ENCODE measurements at places on chromosomes 7 and 10.
A peak's percentile ranks its signal among the peaks of the same experiment; 100 is the strongest.

DNA sequence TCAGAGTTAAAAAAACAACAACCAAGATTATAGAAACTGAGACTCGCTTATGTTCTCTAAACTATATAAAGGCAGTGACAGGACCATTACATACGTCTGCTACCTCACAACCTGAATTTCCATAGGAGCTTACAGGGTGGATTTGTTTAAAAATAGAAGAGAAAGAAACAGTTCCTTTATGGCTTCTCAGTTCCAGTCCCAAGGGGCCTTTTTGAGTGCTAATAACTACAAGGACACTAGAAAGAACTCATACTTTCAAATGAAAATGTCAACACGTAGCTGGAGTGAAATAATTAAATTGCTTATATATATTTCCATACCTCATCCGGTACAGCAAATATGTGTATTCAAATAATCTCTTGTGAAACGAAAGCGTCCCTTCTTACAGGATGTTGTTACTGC, 19.7 kb downstream of the TSPAN12 start:
- DNase-seq: no peak

DNA sequence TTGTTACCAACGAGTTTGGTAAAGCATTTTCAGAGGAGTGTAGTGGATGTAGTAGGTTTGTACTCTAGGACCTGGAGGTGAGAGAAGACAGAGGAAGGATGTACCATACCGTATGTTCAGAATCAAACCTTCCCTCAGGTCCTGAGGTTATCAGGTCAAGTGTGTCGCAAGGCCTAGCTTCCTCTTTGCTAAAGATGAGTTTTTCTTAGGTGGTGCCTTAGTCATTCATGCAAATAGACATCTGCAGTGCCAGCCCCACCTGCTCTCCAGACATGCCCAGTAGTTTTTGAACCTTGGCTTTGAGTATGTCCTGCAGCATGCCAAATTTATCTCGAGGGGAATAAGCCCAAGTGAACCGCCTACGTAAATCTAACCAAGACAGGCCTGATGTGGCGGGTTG, 71.3 kb downstream of the HDAC9 start:
- no peak for DNase-seq

DNA sequence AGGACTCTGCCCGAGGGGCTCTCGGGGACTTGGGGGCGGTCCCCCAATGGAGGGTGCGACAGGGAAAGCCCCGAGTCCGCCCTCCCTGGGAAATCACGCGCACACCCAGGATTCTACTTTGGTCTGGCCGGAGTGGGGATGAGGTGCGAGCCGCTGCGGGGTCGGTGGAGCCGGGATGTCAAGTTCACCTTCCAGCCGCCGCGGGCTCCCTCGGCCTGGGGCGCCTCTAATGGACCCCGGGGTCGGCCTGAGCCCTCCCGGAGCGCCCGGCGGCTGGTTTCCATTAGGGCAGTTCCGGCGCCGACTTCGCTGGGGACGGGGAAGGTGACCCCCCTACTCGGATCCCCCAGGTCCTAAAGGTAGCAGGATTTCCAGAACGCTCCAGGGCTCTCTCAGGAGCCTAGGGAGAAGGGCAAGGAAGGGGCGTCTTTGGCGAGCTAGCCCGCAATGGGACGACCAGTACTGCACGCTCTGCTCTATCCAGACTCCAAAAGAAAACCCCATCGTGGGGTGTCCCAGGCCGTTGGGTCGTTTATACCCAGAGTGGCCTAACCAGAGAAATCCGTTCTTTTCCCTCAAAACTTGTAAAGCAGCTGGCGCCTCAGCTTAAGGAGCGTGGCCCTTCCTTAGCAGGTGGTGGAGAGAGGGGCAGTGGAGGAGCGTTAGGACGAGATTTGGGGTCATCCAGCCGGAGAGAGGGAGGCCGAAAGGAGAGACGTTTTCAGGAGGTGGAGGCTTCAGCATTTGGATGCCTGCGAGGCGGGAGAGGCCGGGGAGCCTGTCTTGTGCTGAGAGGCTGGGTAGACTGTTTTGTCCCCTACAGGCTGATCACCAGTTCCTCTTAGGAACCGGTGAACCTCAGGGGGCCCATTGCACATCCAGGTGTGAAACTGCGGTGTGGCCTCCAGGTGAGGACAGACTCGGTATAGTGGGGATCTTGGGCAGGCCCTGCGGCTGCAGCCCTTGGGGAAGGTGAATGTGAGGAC, 860 bp upstream of the WDR86 start:
- peak; percentile 62 for DNase-seq

GRCh38 chr10:89215511-89215910, 8.4 kb upstream of the CH25H start:
- DNase-seq: no peak

DNA sequence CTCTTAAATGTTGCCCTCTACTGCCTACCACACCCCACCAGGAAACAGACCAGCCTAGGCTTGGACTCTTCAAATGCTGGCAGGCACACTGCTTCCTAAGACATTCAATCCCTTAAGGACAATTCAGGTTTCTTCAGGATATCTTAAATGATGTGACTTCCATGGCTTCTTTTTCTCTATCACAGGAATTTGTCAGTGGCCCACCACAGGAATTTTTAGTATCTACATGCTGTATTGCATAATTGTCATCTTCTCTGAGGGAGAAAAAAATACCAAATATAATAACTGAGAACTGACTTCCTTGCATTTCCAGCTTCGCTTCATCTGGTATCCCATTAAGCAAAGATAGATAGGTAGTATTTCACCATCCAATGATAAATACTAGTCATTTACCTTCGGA, 129.3 kb downstream of the WNT2 start:
- peak; percentile 63 for DNase-seq

DNA sequence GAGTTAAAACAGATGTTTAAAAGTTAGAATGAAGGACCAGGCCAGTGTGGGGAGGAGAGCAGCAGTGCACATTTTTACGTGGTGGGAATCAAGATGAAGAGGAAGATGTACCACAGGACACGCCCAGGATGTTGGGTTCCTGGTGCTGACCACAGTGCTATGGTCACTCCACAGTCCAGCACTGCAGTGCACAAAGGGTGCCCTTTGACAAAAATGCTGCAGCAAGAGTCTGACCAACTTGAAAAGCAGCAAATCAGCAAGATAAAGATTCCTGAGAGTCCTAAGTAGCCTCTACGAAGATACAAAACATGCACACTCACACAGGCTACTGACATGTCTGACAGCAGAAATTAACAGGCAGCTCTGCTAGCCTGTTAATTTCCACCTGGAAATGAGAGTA, 107.1 kb downstream of the PIP4K2A start:
- DNase-seq: no peak

DNA sequence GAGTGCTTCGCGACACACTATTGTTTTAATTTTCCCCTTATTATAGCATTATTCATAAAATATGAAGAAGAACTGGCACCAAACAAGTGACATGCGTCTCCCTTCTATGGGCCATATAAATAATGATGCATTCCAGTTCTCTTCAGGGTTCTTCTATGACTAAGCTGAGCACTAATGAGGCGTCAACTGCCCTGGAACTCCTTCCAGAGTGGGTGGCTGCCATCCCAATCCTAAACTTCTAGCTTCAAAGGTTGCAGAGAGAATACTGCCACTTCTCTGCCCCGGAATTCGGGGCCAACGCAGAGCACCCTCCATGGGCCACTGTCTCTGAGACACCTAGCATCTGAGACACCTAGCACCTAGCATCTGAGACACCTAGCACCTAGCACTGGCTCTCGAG, 37.7 kb upstream of the FOXI2 start:
- no peak for DNase-seq

GRCh38 chr10:131519723-131520605, 208.4 kb upstream of the TCERG1L start:
- no peak for DNase-seq

DNA sequence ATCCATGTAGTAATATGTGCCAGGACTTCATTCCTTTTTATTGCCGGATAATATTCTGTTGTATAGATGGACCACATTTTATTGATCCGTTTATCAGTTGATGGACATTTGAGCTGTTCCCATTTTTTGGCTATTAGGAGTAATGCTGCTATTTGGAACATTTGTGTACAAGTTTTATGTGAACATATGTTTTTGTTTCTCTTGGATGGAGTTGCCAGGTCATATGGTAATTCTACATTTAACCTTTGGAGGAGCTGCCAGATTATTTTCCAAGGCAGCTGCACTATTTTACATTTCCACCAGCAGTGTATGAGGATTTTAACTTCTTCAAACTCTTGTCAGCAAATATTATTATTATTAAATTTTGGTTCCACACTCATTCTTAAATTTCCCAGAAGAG, 59.2 kb downstream of the C10orf90 start:
- DNase-seq: no peak

- no peak for DNase-seq
These were observed 11.1 kb downstream of the TRPV6 start for GRCh38 chr7:142874409-142874808.

- peak; percentile 80 for DNase-seq
These were observed 337.1 kb downstream of the RNLS start for GRCh38 chr10:88245974-88246511.

DNA sequence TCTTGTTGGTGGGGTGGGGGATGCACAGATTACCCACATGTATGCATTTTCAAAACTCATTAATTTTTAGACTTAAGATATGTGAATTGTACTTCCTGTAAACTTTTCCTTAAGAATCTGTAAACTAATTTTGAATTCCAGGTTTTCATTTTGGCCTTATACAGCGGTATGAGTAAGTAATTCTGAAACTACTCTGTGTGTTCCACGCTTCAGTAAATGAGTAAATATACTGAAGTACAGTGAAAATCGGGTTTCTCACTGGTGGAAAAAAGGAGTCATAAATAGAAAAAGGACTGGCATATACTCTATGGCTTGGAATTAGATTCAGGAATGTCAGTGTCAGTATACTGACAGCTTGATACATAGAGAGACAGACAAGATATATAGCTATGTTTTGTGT, 72.8 kb downstream of the CTTNBP2 start:
- DNase-seq: no peak

GRCh38 chr10:69831231-69831855, 29.6 kb downstream of the COL13A1 start:
- no peak for DNase-seq

DNA sequence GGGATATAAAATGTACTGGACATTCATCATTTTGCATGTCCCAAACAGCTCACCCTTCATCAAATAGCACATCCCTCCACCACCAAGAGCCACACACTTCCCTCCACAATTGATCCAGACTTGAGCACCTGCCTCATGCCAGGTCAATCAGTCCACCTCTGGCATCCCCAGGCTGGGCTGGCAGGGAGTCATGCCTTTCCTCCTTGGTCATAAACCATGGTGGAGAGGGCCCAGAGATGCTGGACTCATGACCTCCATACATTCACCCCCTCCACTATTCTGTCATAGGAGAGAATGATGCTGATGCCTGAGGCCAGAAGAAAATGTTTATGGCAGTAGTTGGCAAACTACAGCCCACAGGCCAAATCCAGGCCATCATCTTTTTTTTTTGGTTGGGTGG, 16.1 kb upstream of the GDF10 start:
- no peak for DNase-seq

GRCh38 chr7:96347471-96347870, 25.6 kb upstream of the SLC25A13 start:
- no peak for DNase-seq

- DNase-seq: no peak
These were observed 125.9 kb downstream of the EMX2 start for GRCh38 chr10:117668327-117669008.

- no peak for DNase-seq
These were observed 58.1 kb downstream of the POLL start for GRCh38 chr10:101529725-101530553.

DNA sequence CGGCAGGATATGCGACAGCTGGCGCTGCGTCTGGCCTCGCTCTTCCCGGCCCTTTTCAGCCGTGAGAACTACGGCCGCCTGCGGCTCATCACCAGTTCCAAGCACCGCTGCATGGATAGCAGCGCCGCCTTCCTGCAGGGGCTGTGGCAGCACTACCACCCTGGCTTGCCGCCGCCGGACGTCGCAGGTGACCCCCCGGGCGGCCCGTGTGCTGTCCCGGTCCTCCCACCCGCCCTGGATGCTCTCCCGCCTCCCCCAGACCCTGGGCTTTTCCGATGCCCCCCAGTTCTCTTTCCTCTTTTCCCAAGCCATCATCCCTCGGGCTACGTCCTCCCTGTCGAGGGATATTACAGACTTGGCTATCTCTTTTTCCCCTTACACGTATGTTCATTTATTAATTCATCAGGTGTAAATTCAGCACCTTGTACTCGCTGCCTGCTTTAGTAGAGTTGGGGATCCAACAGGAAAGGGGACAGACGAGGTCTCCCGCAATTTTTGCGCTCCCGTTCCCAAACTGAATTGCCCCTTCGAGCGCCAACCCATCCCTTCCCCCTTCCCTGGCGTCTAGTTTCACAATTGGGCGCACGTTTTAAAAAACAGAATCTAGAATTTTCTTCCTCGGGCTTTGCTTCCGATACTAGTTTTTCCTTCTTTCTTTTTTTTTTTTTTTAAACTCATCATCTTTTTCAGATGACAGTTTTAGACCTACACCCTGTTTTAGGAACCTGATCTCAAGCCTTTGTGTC, 846 bp downstream of the MINPP1 start:
- peak; percentile 62 for DNase-seq
